ENCODE measurements at places on chromosomes 6 and 20. TPM values are rescaled to one million over a fixed set of nuclear protein-coding genes. Genes with fewer than 3 reads are reported as not detected.

The PKIG gene
- total RNA-seq, result 34.7 TPM

The GGTLC1 gene
- total RNA-seq, result not detected

The GABRR1 gene
- total RNA-seq, result not detected

The MYO6 gene
- total RNA-seq, result 25.7 TPM

The POU3F2 gene
- 114 TPM for total RNA-seq

The DUSP22 gene
- total RNA-seq, result 41.7 TPM

The RUNX2 gene
- total RNA-seq, result 0.16 TPM

The METTL24 gene
- total RNA-seq, result 3.6 TPM

The ULBP3 gene
- total RNA-seq, result 17.5 TPM

The POPDC3 gene
- total RNA-seq, result 0.86 TPM

The SLC17A3 gene
- total RNA-seq, result not detected

The RNF217 gene
- total RNA-seq, result 8.4 TPM

The LINC00237 gene
- total RNA-seq, result not detected

The OPN5 gene
- not detected for total RNA-seq

The CASS4 gene
- total RNA-seq, result 0.14 TPM

The MEI4 gene
- total RNA-seq, result 0.44 TPM

The EFCAB8 gene
- not detected for total RNA-seq

The OTOR gene
- not detected for total RNA-seq

The ENPP1 gene
- 4.9 TPM for total RNA-seq

The TUBB1 gene
- not detected for total RNA-seq

The C6orf163 gene
- total RNA-seq, result 4.5 TPM

The TRDN gene
- not detected for total RNA-seq

The SIRPB2 gene
- total RNA-seq, result not detected

The SLC13A3 gene
- total RNA-seq, result 6.1 TPM

The NOL4L gene
- 53.6 TPM for total RNA-seq

The LRFN2 gene
- total RNA-seq, result not detected

The C20orf204 gene
- 2.3 TPM for total RNA-seq

The TBC1D20 gene
- total RNA-seq, result 30.4 TPM

The IMPG1 gene
- total RNA-seq, result not detected

The REM1 gene
- not detected for total RNA-seq

The MCCD1 gene
- total RNA-seq, result not detected

The INSM1 gene
- total RNA-seq, result 22.6 TPM

The PDYN gene
- total RNA-seq, result 0.63 TPM

The MROH8 gene
- total RNA-seq, result 7.6 TPM

The TNF gene
- total RNA-seq, result not detected

The MEP1A gene
- not detected for total RNA-seq

The STMND1 gene
- not detected for total RNA-seq

The CCN6 gene
- not detected for total RNA-seq

The NEURL2 gene
- total RNA-seq, result 3.3 TPM

The CHRNA4 gene
- 6.3 TPM for total RNA-seq

Data from neural crest cell (in vitro differentiated cells).